ENCODE measurements at places on chromosomes 5 and 9. TPM values are rescaled to one million over a fixed set of nuclear protein-coding genes. Genes with fewer than 3 reads are reported as not detected.

GRCh38 chr5:27026801-27027200 is 11.6 kb downstream of the CDH9 start:
- no peaks in the 10 kb centered on the region for H3K27me3 ChIP-seq
- H3K36me3 ChIP-seq: no peaks in the 10 kb centered on the region
- DNase-seq: no peak
- no peak overlapping the region for H3K4me3 ChIP-seq
- H3K4me1 ChIP-seq: no peaks in the 10 kb centered on the region

- no peak overlapping the region for H3K4me3 ChIP-seq
- no peaks in the 10 kb centered on the region for H3K27me3 ChIP-seq
- no peak for DNase-seq
- H3K36me3 ChIP-seq: peaks cover 9% of the 10 kb centered on the region
- peak overlapping the region; percentile 41 for H3K27ac ChIP-seq
- H3K4me1 ChIP-seq: peaks cover 12% of the 10 kb centered on the region
Measured at GRCh38 chr9:5052838-5053237, 67.8 kb downstream of the JAK2 start.

DNA sequence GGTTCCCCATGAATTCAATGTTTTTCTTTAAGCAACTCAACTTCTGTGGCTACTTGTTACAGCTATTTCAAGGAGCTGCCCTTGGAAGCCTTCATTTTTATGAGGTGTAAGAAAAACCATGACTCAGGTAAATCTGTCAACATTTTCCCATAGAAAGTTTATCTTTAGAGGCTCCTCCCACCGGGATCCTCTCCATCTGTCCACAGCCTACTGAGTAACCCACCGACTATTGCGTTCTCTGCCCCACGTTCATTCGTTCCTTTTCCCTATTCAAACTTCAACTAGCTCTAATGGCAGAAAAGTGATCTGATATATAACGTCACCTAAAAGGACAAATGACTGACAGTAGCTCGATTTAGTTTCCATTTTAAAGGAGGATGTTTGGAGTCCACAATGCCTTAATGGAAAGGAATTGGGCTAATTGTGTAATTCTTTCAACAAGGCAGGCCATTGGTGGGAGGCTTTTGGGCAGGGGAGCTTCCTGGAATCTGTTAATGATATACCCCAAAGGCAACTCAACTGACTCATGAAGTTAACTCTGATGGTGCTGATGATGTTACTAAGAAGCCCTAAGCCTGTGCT is 29.3 kb upstream of the NR3C1 start:
- no peaks in the 10 kb centered on the region for H3K27me3 ChIP-seq
- H3K27ac ChIP-seq: no peak overlapping the region
- H3K4me1 ChIP-seq: no peaks in the 10 kb centered on the region
- no peaks in the 10 kb centered on the region for H3K36me3 ChIP-seq
- no peak overlapping the region for H3K4me3 ChIP-seq

GRCh38 chr5:149732324-149733128 is 2.4 kb downstream of the PPARGC1B start:
- DNase-seq: no peak
- peaks cover 9% of the 10 kb centered on the region for H3K4me1 ChIP-seq
- H3K27ac ChIP-seq: peak overlapping the region; percentile 59
- H3K27me3 ChIP-seq: no peaks in the 10 kb centered on the region
- no peaks in the 10 kb centered on the region for H3K36me3 ChIP-seq

DNA sequence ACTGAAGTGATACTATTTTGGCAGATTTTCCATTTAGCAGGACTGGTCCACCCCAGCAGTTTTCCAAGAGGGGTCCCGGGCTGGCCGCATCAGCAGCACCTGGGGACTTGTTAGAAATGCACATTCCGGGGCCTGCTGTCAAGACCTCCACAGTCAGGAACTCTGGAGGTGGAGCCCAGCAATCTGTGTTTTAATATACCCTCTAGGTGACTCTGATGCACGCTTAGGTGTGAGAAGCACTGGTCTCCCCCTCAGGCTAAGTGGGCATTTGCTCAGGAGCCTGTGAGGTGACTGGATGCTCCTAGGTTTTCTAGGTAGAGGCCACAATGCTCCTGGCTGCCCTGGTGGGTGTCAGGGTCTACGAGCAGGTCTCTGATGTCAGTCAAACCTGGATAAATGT is 81.7 kb downstream of the DCP2 start:
- no peak overlapping the region for H3K27ac ChIP-seq
- peaks cover 2% of the 10 kb centered on the region for H3K36me3 ChIP-seq
- no peaks in the 10 kb centered on the region for H3K27me3 ChIP-seq
- no peak for DNase-seq
- peaks cover 27% of the 10 kb centered on the region for H3K4me1 ChIP-seq
- H3K4me3 ChIP-seq: no peak overlapping the region

Gene FBXL7
- 32.6 TPM for total RNA-seq
